ENCODE measurements at places on chromosomes 5 and 9.

GRCh38 chr9:36902080-36902716, 131.9 kb downstream of the PAX5 start:
- DNase-seq = no peak

- no peak for DNase-seq
Measured at GRCh38 chr5:115588640-115589039, 13.6 kb downstream of the TICAM2 start.

GRCh38 chr5:143715616-143716015, 96.3 kb upstream of the HMHB1 start:
- DNase-seq = no peak

DNA sequence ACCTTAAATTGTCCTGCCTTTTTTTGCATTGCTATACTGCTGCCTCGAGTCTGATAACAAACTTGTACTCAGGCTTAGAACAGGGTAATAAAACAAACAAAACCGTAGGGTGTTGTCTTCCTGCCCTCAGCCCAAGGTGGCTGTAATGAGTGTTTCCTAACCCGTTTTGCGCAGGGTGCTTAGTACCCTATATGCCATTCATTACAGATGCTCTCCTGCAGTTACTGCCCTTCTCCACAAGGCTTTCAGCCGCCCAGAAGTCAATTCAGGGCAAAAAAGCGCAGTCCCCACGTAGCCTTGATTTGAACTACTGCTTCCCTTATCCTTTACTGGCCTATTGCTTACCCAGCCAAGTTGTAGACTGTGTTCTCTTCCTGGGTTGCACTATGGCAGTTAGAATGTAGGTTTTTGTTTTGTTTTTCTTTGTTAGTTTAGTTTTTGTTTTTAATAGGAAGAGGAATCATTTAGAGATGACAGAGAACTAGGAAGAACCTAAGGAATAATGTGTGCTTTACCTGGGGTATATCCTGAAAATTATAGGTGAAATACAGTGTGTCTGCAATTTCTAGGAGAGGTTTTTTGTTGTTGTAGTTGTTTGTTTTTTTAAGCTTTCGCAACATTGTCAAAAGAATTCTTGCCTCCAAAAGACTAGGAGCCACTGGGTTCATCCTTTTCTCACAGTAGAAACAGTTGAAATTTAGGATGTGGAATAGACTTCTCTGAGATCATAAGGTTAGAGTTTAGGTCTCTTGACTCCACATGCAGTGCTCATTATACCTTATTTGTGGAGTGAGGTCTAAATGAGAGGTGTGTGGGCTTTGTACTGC, 1.3 kb downstream of the HMGXB3 start:
- no peak for DNase-seq

DNA sequence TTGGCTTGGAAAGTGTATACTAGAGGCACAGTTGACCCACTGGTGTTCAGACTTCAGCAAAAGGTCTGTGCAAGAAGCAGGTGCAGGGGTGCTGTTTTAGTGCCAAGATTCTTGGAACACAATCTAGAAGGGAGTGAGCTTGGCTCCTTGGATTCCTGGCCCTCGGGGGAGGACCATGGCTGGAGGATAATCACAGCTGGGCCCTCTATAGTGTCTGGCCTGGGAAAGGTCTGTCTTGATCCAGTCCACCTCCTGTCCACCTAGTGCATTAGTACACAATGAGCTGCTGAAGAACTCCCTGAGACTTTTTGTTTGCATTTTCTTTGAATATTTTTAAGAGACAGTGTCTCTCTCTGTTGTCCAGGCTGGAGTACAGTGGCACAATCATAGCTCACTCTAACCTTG, 50.4 kb upstream of the PLPP1 start:
- DNase-seq = no peak

GRCh38 chr9:100082782-100083181, 16.0 kb downstream of the ERP44 start:
- DNase-seq = no peak

DNA sequence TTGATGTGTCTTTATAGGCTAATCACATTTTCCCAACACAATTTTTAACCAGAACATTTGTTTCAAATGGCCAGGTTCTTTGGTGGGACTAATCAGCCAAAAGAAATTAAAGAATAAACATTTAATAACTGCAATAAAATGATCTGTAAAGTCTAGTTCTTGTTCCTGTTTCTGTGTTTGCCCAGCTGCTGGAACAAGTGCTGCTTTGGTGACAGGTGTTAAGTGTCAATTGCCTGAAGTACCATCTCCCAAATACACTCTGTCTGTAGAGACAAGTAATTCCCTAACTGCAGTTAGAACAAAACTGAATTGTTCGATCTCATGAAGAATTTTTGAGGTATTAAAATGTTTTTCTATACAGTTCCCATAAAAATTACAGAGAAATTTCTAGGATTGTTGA, 402.3 kb upstream of the CHD1 start:
- no peak for DNase-seq

GRCh38 chr5:103829585-103829984, 267.0 kb upstream of the NUDT12 start:
- DNase-seq = no peak

GRCh38 chr9:27440888-27441740, 83.0 kb upstream of the IFNK start:
- no peak for DNase-seq

- peak; percentile 63 for DNase-seq
Measured at GRCh38 chr9:126558051-126558665, 55.6 kb upstream of the LMX1B start.

DNA sequence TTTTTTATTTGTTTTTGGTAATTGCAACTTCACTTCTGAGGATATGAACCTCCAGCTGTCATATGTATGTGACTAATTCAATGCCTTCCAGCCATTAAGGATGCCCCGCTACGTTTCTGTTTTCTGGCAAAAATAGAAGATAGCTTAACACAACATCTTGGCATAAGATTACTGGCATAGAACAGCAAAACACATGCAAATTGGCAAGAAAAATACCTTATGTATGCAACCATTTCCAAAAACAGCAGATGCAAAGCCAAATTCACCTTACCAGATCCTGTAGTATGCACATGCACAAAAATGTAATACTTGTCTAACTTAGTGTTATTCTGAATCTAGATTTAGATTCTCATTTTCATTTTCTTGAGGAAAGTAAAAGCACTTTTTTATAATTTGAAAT, 461.1 kb upstream of the CYLC2 start:
- DNase-seq = no peak

DNA sequence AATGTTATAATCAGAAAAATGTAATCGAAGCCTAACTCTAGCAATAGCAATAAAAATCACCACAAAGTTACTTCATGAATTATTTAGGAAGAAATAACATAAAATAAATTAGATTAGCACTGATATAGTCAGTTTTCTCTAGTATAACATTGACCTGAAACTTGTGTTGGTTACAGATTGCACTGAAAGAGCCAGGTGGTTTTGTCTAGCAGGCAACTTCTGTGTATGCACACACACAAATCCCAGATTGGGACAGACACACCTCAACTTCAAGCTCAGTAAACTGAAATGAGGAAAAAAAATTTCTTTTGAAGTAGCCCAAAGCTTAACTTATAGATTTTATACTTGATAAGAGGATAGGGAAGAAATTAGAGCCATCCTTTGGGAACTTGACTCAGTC, 129.3 kb downstream of the EFNA5 start:
- no peak for DNase-seq

GRCh38 chr5:50730336-50730735, 63.9 kb downstream of the PARP8 start:
- no peak for DNase-seq
